Hepatic stellate cell (primary cell): ENCODE measurements at places on chromosomes 5 and 9.

GRCh38 chr9:90201766-90202165 is 440.9 kb downstream of the DIRAS2 start:
- no peak for DNase-seq

- DNase-seq: no peak
Measured at GRCh38 chr9:118290116-118290515, 585.9 kb downstream of the TLR4 start.

DNA sequence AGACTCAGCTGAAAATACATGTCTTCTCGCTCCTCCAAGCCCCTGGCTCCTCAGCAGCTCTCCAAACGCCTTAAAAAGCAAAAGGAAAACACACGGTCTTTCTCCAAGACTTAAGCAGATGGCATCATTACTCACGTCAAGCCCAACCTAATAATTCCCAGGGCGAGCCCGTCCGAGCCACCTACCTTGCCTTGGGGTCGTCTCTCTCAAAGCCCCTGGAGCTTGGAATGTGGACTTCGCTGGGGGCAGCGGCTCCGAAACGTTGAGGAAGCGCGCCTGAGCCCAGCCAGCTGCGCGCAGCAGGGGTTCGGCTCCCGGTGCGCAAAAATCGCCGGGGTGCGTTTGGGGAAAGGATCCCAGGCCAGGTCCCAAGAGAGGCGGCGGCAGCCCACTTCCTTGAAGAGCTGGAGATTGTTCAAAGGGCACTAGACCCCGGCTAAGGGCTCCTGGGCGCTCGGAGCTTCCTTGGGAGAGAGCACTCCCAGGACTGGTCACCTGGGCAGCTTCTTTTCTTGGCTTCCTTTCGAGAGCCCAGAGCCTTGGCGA is 395 bp downstream of the DRD1 start:
- no peak for DNase-seq

GRCh38 chr9:20623021-20623747 is 885 bp upstream of the MLLT3 start:
- DNase-seq: no peak
